Cortex of kidney (tissue), 1 donor: ENCODE measurements at places on chromosomes 12 and 14.

- no peak for DNase-seq
Observed at GRCh38 chr12:109020796-109021380, at the start of gene SVOP. Gene SVOP, minus strand, starts transcription at chr12:109021068. Its CDS starts 200 bp downstream, at chr12:109020868.

DNA sequence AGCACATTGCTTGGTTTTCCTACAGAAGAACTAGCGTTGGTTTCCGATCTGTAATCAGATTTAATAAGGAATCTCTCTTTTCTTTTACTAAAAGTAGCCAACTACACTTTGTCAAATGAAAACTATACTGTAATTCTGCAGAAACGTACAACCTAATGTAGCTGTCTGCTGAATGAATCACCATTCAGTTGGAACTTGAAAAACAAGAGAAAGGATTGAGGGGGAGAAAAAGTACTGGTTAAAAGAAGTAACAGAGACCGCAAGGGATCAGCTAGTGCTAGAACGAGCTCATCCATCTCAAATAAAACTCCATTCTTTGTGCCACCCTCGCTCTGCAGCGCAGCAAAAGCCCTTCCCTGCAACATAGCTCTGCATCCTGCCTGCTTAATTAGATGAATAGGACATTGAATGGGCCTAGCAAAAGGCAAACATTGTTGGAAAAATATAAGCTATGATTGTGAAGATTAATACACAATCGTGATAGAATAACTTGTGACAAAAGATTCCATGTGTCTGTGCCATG is 2.6 kb downstream of the GARIN2 start:
- no peak for DNase-seq

DNA sequence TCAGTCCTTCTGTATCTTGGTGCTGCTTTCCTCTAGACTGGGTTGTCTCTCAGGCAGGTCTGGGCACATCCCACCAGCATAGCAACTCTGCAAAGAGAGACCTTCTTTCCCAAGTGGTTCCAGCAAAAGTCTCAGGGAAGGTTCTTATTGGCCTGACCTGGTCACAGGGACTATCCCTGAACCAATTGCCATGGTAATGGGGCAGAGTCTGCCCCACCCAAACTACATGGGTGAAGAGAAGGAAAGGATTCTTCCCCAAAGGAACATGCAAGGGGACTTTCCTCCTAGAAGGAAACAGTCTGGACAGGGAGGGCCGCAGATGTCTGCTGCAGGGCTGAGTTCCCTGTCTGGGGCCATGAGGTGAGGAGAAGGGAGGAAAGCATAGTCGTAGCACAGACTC is 122.2 kb upstream of the NCOR2 start:
- DNase-seq = no peak

- DNase-seq = no peak
Observed at GRCh38 chr12:96029826-96030225, 5.6 kb downstream of the LTA4H start.

DNA sequence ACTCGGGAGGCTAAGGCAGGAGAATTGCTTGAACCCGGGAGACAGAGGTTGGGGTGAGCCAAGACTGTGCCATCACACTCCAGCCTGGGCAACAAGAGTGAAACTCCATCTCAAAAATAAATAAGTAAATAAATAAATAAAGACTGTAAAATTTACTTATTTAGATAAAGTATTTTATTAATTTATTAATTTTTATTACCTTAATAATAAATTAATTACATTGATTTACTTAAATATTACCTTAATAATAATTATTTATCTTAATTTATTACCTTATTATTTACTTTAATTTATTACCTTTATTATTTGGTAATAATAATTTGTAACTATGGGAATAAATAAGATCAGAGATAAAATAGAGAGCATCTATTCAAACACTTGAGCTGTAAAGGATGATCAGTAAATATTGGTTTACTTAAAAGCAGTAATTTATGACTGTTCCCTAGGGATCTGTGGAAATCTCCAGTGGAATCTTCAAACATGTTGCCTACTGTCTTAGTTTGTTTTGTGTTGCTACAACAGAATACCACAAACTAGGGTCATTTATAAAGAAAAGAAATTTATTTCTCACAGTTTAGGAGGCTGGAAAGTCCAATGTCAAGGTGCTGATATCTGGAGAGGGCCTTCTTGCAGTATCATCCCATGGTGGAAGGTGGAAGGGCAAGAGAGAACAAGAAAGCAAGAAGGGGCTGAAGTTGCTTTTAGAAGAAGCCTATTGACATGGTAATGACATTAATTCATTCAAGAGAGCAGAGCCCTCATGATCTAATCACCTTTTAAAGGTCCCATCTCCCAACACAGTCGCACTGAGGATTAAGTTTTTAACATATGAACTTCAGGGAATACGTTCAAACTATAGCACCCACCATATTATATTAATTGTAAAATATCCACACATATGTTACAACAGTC is 37.1 kb downstream of the SOCS2 start:
- no peak for DNase-seq

GRCh38 chr12:77845831-77846230 is 15.1 kb downstream of the NAV3 start:
- no peak for DNase-seq

DNA sequence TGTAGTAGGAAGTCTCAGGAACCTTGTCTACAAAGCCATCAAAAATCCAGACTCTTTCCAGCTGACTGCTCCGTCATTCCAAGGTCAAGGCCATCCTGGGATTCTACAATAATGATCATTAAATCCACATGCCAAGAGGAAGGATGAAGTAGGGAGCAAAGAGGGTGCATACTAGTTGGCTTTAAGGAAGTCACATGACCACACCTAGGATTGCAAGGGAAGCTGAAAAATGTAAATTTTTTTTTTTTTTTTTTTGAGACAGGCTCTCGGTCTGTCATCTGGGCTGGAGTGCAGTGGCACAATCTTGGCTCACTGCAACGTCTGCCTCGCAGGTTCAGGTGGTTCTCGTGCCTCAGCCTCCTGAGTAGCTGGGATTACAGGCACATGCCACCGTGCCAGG is 7.3 kb upstream of the MRPL42 start:
- DNase-seq = no peak

DNA sequence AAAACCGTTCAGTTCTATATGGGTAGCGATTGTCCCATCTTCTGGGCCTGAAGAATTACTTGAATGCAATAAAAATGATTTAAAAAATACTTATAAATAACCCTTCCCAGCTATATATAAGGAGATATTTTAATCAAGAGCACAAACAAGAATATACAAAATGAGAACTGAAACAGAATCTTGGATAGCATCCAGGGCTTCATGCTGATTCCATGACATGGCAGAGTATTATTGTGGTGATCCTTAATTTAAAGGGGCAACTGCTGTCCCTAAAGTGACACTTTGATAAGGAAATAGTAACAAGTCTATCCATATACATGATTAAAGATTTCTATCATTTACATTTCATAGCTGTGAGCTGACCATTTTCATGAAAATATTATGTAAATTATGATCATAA is 18.8 kb downstream of the WBP11 start:
- no peak for DNase-seq

DNA sequence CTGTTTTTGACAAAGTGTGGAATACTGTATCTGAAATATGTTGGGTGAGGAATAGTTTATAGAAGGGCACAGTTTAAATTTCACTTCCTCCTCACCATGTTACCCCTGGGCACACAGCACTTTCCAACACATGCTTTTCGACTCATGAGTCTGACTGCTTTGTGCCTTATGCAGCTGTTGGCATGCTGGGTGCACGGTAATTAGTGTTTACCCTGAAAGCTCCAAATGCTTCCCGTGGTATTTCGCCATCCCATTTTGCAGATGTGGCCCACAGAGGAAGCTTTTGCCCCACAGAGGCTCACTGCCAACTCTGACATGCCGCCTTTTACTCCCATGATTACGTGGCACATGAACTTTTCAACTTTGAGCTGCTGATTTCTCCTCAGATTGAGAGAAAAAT is 168.6 kb downstream of the PRKCH start:
- DNase-seq = no peak

DNA sequence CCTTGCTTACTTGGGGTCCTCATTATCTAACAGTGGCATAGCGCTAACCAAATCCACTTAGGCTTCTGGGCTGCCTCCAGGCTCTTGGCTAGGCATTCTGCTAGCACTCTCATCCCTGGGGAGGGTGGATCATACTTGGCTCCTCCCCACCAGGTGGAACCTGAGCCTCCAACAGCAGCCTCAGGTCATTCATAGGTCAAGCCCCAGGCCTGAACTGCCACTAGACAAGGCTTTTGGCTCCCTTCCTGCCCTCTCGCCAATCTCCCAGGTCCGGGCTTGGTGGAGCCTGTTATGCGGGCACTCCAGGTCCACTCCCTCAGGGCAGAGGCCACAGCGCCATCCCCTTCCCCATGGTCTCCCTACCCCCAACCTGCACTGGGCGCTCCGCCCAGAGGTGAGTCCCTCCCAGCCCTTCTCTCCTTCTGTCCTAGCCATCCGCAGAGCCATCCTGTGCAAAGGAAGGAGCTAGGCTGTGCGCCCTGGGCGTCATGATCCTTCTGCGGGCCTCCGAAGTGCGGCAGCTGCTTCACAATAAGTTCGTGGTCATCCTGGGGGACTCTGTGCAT is 154.9 kb upstream of the AMIGO2 start:
- no peak for DNase-seq

DNA sequence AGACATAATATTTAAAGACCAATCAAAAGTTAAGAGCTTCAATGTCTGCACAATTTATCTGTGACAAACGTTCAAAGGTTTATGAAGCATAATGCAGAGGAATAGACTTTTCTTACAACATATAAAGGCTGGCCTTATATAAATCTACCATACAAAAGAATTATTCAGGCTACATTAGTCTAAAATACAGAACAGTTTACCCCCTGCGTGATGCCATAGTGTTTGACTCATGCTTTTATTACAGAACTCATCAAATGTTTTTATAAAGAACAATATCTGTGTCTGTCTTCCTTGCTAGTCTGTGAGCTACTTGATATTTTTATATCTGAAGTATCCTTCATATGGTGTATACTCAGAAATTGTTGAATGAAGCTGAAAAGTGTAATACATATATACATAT is 1084.5 kb upstream of the FLRT2 start:
- no peak for DNase-seq

- no peak for DNase-seq
Observed at GRCh38 chr12:64590183-64590582, 20.1 kb upstream of the RASSF3 start.

DNA sequence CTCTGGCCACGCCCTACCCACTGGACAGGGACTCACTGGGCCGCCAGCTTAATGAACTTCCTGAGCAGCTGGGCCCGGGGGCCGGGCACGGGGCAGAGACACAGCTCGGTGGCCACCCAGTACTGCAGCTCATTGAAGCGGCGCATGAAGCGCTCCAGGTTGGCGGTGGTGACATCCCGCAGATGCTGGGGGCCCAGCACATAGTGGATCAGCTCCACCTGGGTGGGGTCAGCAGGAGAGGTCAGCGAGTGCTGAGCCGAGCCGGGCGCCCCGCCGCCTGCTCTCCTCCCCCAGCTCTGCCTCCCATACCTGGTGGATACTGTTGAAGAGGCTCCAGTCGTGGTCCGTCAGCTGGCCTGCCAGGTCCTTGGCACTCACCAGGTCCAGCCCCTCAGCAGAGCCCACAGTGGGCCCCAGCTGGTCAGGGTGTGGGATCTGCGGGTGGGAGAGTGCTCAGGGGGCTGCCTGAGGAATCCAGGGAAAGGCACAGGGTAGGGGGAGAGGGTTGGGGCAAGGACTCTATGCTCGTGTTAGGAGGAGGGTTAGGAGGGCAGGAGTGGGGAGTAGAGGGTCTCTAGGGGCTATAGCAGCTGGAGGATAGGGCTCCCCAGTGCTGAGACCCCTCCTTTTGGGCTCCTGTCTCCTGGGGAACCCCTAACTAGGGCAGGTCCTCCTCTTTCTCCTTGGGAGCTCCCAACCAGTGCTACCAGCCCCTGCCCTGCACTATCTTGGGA is 15.5 kb upstream of the ENDOU start:
- DNase-seq = no peak

- no peak for DNase-seq
Observed at GRCh38 chr14:105446971-105447370, 27.3 kb downstream of the MTA1 start.

GRCh38 chr12:115942346-115942745 is 335.1 kb downstream of the MED13L start:
- no peak for DNase-seq

DNA sequence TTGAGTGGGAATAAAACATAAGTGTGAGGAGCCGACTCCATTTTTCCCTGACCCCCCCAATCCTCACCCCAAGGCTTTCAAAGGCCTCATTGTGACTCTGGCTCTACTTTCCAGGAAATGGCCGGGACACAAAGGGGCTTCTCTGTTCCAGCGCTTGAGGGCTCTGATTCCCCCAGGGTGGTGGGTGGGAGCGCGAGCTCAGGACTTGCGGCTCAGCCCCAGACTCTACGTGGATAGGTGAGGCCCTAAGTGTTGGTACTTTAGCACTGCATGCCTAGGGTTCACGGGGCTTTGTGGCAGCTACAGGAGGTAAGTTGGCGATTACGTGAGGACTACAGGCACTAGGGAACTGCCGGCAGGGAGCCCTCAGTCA is 553 bp downstream of the CNPY2 start:
- no peak for DNase-seq

DNA sequence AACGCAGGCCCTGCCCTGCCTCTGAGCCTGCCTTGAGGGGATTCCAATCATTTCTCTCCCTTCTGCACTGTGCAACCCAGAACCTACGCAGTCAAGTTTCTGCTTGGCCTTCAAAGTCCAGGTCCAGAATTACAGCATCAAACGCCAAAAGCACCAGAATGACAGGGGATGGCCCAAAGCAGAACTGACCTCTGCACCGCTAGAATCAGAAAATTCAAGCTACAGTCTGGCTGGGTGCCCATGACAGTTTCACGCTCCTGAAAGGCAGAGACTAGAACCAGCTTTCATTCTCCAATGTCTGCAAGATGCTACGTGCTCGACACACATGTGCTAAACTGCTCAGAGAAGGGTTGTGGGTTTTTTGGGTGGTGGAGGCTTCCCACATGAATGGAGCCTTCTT is 4.1 kb downstream of the CLMN start:
- DNase-seq = no peak

GRCh38 chr14:74464785-74465184 is 28.3 kb downstream of the NPC2 start:
- no peak for DNase-seq

- no peak for DNase-seq
Observed at GRCh38 chr14:53411125-53411524, 258.0 kb upstream of the DDHD1 start.

GRCh38 chr12:121799156-121799841 is 4.5 kb upstream of the SETD1B start:
- DNase-seq = no peak

GRCh38 chr14:77113644-77114043 is 15.6 kb downstream of the CIPC start:
- no peak for DNase-seq

GRCh38 chr14:65033181-65033580 is 46.5 kb downstream of the FNTB start:
- DNase-seq = no peak

GRCh38 chr12:106760184-106760531 is 14.3 kb upstream of the RIC8B start:
- no peak for DNase-seq

- no peak for DNase-seq
Observed at GRCh38 chr14:99838639-99839134, 45.5 kb downstream of the EML1 start.

GRCh38 chr12:126847005-126847629 is 1419.9 kb upstream of the TMEM132C start:
- no peak for DNase-seq

GRCh38 chr12:93016752-93017350 is 87.8 kb upstream of the EEA1 start:
- DNase-seq = no peak

- DNase-seq = no peak
Observed at GRCh38 chr14:94971750-94972149, 185.6 kb downstream of the DICER1 start.

GRCh38 chr14:69260190-69260860 is 367 bp downstream of the GALNT16 start:
- no peak for DNase-seq

- DNase-seq = no peak
Observed at GRCh38 chr12:7934889-7935492, 996 bp downstream of the SLC2A3 start.
